ENCODE measurements at places on chromosomes 4 and X. TPM values are rescaled to one million over a fixed set of nuclear protein-coding genes. Genes with fewer than 3 reads are reported as not detected.

Gene SPATA18
- total RNA-seq = 17.4 TPM

DNA sequence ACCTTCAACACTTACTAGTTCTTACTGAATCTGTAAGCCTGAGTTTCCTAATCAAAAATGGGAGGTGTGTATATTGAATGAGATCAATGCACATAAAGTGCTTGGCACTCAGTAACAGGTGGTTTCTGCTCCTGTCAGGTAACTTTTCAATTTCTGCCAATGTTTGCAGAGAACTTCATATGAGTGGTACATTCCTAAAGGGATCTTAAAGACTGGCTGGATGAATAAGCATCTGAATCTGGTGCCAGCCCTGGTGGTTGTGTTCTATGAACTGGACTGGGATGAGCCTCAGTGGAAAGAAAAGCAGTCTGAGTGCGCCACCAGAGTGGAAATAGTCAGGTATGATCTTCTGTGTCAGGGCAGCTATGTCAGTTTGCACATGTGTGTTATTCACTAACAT lies 7.0 kb downstream of the TRAPPC11 start:
- no peak for DNase-seq

- DNase-seq = no peak
Measured at GRCh38 chrX:16300831-16301230, 133.6 kb downstream of the MAGEB17 start.

- DNase-seq = no peak
Measured at GRCh38 chr4:113979148-113979904, at the start of gene ARSJ. TSS of gene ARSJ (minus strand) at chr4:113979647. CDS start at chr4:113978834, 813 bp downstream.

GRCh38 chr4:136863756-136864155 lies 668.5 kb downstream of the PCDH18 start:
- DNase-seq = peak; percentile 10

GRCh38 chrX:10108288-10108687 lies 48.5 kb upstream of the CLCN4 start:
- DNase-seq = no peak

Gene EDA
- 0.10 TPM for total RNA-seq

DNA sequence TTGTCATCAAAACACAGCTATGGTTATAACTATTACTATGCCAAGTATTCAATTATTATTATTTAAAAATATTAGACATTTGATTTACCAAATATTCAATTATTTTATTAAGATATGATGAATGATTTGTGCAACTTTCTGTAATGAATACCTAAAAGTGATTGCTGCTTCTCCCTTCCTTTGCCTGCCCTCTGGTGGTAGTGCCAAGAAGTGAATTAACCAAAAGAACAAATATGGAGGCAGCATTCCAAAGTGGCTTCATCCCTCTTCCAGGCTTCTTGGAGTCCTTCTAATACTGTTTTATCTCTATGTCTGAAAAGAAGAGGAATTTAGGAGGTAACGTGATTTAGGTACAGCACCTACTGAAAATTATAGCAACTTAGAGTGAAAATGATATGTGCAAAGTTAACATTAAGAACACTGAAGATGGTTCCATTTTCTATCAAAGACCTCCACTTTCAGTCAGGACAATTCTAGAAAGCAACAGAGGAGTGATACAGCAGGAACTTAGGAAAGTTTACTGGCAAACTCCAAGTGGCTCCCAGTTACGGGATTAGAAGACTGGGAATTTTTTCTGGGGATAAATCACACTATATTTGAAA lies 43.0 kb downstream of the ENPEP start:
- DNase-seq = no peak

Gene MMRN1
- total RNA-seq = 28.7 TPM

DNA sequence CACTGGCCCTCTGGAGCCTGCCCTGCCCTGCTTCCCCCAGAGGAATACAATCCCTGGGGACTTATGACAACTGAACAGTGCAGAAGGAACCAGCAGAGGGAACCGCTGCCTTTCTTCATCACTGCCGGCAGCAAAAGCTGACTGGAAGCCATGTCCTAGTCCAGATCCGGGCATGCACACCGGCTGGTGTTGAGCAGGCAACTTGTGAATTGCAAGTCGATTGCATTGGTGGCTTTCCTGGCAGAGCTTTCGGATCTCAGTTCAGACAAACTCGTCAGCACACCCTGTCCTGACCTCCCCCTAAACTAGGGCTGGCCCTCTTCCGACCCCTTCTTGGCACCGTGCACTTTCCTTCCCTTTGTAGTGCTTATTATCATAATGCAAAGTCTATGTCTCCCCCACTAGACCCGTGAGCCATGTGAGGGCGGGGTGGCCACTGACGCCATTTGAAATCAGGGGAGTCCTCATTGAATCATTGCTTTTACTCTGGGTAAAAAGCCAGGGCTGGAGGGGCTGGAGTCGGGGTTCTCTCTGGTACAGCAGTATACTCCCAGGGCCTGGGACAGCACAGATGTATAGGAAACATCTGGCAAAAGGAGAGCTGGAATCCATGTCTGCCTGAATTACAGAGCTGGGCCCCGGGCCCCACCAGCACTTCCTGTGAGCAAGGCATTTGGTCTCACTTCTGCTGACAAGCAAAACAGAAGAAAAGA lies 1.8 kb downstream of the ARHGAP4 start:
- DNase-seq = no peak

DNA sequence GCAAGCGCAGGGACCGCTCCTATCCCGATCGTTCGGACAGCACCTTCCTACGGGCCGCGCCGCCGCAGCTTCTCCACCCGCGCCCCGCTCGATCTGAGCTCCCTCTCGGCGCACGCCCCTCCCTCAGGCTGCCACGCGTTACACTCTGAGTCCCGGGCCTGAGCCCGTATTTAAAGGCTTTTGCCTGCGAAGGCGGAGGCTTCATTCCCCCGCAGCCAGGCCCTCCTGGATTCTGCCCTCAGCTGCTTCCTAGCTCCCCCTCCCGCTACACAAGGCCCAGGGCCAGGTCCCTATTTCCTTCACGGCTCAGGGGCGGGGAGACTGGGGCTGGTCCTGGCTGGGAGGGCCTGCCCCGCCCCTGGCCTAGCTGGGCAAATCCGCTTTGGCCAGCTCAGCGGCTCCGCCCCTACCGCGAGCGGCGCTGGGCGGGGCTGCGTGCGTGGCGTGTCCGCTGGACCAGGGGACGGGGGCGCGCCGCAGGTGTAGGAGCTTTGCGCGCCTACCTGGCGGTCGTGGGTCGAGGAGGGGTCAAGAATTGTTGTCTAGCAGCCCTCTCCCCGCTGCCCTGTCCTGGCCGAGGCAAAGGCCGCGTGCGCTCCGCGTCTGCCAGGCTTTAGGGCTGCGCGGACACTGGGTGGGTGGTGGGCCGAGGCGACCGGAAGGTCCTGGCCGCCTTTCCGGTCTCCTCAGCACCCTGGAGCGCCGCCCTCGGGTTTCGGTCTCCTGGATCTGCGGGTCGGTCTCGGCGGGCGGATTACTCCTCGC lies at the start of gene UGDH:
Gene UGDH (minus strand): TSS at position 144 of the 765 bp plus-strand sequence. CDS start 5,927 bp downstream, outside the sequence.
- DNase-seq = peak; percentile 81

DNA sequence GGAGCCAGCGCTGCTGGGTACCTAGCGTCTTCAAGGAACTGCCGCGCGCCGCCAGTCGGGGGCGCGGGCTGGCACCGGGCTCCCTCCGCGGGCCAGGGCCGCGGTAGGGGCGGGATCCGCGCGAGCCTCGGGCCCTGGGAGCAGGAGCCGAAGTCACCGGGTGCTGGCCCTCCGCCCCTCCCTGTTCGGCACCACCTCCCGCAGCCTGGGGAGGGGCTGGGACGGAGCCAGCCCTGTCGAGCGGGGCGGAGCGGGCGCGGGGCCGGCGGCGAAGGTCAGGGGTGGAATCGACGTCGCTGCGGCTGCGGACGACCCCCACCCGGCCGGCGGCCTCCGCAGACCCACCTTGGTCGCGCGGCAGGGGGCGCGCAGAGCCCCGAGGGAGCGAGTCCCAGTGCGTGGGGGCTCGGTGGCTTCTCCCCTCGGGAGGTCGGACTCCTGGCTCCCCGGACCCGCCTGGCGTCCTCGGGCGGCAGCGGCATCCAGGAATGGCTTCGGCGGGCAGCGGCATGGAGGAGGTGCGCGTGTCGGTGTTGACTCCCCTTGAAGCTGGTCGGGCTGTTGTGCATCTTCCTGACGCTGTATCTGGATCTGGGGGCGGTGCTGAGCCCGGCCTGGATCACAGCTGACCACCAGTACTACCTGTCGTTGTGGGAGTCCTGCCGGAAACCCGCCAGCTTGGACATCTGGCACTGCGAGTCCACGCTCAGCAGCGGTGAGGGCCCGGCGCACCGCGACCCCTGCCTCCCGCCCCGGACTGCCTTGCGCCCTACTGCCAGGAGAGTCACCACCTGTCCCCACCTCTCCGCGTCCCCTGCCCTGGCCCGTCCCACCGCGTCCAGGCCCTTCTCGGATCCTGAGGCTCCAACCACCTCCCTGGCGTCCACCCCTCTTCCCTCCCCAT lies 50.5 kb upstream of the FAM47C start:
- DNase-seq = no peak

DNA sequence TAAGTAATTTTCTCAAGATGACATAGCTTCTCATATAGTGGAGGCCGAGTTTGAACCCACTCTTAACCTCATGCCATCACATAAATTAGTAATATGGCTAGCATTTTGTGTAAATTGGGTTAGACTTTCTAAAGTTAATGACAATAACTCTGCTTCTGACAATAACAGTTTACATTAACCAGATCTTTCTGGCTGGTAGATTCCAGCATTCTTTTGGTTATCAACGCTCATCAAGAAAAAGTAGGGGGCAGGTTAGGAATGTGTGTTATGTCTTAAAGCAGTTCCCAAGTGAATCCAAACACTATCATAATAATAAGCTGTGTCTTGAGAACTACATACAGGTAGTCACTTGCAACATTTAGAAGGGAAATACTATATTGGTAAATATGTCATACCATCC lies 162.5 kb downstream of the PRDM5 start:
- no peak for DNase-seq

Gene STPG2
- not detected for total RNA-seq

Data from glomerular endothelial cell (primary cell).